Mesenteric fat pad (tissue), 1 donor: ENCODE measurements at places on chromosomes 11 and 22. TPM values are rescaled to one million over a fixed set of nuclear protein-coding genes. Genes with fewer than 3 reads are reported as not detected.

- peak; percentile 9 for DNase-seq
These were observed 20.0 kb downstream of the SHANK2 start for GRCh38 chr11:71232364-71232763.

DNA sequence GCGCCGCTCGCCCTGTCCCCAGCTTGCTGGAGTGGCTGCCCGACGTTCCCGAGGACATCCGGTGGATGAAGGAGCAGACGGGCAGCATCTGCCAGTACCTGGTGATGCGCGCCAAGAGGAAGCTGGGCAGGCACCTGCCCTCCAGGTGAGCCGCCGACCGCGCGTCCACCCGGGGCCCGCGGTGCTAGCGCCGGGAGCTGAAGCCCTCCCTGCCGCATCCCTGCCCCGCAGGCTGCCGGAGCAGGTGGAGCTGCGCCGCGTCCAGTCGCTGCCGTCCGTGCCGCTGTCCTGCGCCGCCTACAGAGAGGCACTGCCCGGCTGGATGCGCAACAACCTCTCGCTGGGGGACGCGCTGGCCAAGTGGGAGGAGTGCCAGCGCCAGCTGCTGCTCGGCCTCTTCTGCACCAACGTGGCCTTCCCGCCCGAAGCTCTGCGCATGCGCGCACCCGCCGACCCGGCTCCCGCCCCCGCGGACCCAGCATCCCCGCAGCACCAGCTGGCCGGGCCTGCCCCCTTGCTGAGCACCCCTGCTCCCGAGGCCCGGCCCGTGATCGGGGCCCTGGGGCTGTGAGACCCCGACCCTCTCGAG lies 3.3 kb upstream of the CRACR2B start:
- DNase-seq = no peak

DNA sequence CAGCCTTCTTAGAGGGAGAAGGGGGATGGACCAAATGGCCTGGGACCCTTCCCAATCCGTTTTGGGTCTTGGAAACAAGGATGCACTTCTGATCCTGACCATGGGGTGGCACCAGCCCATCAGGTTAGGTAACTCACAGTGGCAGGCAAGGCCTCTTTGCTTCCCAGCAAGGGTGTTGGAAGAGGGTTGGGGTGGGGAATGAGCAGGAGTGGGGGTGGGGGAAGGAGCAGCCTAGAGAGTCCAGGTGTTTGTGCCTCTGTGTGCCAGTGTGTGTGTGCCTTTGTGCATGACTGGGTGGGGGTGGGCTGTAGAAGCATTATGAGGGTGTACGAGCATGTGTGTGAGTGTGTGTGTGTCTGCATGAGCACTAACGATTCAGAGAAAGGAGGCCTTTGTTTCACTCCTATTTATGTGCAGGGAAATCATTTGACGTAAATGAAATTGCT lies 213.1 kb downstream of the INSC start:
- no peak for DNase-seq

Gene MYOD1
- not detected for total RNA-seq

- no peak for DNase-seq
These were observed 2.0 kb upstream of the NARS2 start for GRCh38 chr11:78576549-78577097.

DNA sequence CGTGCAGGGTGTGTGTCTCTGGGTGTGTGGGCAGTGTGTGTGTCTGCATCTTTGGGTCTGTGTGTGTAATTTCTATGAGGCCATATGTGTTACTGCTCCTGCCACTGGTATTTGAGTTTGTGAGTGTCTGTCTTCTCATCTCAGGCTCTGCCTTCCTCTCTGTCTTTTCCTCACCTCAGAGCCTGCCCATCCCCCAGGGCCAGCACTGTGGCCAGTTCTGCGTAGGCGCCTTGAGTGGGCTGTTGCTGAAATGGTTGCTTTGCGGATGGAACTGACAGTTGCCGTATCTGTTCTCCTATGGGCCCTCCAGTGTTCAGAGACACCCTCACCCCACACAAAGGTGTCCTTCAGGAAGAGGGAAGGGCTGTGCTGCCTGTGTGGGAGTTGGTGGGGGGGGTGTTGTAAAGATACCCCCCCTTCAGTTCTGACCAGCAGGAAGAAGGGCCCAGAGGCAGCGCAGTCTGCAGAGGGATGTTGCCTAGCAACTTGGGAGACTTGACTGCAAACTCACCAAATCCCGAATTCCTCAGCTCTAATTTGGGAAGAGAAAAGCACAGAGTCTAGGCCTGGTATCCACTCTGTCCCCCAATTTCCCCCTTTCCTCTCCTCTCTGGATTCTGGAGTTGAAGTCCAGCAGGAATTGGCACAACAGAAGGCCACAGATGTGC lies 2.0 kb upstream of the NRGN start:
- DNase-seq = no peak

DNA sequence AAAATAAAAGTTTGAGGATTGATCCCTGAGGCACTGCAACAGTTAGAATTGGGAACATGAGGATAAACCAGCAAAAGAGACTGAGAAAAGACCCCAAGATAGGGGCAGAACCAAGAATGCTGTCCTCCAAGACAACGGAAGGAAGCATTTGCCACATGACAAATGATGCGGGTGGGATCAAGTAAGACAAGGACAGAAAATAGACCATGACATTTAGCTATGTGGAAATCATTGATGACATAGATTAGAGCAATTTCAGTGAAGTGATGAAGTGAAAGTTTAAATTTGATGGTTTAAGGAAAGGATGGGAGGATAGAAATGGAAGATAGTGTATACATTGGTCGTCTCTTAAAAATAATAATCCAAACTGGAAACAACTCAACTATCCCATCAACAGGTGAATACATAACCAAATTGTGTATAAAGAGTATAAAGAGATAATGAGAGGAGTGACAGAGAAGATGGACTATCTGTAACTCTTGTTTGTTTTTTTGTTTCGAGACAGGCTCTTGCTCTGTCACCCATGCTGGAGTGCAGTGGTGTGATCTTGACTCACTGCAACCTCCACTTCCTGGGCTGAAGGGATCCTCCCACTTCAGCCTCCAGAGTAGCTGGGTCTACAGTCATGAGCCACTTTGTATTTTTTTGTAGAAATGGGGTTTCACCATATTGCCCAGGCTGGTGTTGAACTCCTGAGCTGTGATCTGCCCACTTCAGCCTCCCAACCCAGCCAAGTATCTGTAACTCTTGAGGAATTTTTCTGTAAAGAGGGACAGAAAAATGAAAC lies 48.7 kb upstream of the FDX1 start:
- no peak for DNase-seq

Gene F2
- total RNA-seq = not detected

DNA sequence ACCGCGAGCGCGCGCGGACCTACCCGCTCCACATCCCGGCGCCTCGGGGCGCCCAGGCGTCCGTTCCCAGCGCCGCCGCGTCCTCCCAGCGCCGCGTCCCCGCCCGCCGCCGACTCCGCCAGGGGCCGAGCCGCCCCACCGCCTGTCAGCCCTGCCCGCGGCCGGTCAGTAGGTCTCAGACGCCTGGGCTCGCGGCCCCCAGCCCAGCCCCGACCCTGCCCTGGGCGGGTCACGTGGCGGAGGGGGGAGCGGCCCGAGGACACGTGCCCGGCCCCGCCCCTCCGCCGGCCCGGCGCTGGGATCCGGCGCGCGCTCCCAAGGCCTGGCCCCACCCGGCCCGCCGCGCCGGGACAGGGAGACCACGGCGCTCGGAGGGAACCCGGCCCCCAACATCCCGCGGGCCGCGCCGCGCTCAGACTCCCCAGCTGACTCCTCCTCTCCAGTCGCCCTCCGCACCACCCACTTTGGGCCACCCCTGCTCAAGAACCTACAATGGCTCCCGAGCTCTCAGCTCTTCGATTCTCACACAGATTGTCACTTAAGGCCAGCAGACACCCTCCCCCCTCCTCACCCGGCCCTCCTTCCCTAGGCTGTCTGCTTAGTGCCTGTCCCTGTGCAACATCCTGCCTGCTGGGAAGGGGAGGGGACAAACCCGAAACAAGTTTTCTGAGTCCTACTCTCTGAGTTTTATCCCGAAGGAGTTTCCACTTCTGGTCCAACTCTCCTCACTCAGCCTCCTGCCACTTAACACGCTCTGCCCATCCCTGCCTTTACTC lies at the start of gene RAB3IL1:
Gene RAB3IL1 (minus strand): TSS at position 233 of the 776 bp plus-strand sequence. CDS start 199 bp downstream, at position 34.
- DNase-seq = peak; percentile 90

DNA sequence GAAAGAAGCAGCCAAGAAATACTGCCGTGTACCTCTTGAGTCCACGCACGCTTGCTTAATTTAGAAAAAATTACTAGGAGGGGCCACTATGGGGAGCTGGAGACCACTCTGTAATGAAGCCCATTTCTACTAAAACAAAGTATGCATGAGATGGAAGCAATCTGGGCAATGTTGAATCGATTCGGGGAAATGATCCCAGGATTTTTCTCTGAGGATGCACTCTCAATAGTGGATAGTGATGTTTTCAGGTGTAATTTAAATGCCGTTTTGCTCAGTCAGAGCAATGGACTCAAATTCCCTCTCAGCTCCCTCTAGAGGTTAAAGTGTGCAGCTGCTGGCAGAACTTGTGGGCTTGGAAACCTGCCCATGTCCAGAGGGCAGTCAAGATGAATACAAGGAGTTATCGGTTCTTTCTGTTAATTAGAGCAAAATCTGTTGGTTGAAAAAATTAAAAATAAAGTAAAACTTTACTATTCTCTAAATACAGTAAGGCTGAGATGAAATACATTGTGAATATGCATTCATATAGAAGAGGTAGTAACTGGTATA lies 64.1 kb downstream of the ME3 start:
- DNase-seq = no peak

DNA sequence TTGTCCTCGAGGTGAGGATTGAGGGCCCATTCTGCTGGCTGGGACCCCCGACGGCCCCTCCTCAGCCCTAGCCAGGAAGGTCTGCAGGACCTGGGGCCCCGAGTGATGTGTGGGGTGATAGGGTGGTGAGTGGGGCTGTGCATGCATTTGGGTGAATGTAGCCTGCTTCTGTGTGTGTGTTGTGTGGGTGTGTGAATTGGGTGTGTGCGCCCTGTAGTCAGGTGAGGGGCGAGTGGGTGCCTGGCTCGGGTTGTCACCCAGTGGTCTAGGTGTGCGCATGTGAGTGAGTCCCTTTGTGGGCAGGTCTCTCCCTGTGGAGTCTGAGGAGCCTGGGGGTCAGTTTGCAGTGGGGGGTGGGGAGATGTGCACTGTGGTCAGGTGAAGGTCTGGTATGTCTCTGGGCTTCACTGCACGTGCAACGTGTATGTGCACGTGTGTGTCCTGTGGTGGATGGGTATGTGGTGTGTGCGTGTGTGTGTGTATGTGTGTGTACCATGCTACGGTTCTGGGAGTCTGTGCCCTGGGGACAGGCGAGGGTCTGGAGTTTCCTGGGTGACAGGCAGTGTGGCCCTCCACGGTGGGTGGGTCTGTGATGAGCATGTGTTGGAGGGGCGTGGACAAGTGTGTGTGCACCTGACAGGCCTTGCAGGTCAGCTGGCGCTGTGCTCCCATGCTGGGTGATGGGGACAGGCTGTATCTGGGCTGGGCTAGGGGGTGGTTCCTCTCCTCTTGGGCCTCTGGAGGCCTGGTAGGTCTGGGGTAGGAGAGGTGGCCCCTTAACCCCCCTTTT lies 1.0 kb downstream of the TMEM151A start:
- no peak for DNase-seq

Gene PI4KA
- 79.1 TPM for total RNA-seq

Gene C11orf91
- total RNA-seq = 3.4 TPM

DNA sequence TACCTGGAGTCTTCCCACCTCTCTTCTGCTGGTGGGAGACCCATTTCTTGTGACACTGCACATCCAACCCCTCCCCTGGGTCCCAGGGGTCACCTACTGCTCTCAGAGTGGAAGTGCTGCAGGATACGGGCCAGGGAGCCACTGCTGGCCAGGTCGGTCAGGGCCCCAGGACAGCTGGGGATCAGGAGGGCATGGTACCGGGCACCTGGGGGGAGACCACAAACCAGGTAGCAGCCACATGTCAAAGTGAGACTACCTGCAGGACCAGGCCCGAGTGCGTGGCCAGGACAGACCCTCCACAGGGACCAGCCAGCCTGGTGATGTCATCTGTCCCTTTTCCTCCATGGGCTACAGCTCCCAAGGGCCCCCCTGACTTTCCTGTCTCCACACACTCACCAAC lies 3.9 kb downstream of the GATD1 start:
- DNase-seq = no peak

DNA sequence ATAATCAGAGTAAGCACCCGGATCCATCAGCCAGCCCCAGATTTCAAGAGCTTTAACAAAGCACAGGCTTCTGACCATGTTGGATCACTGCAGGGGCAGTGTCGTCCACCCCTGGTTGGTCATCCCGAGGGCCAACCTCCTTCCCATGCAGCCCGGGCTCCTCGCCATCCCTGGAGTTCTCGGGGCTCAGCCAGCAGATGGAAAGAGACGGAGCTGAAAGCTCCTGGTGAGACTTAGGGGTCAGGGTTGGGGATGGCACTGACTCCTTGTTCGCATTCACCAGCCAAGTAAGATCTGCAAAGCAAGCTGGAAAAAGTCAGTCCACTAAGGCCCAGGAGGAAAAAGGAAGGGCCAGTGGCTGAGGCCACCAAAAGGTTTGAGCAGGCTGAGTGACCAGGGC lies 888.9 kb downstream of the BRD1 start:
- DNase-seq = peak; percentile 53

- no peak for DNase-seq
These were observed 80.1 kb downstream of the PACS1 start for GRCh38 chr11:66150140-66150539.

GRCh38 chr11:105857728-105858127 lies 164.3 kb downstream of the MSANTD4 start:
- DNase-seq = no peak

Gene KCNJ1
- total RNA-seq = not detected

Gene VPREB1
- not detected for total RNA-seq

GRCh38 chr11:100575860-100576717 lies 111.0 kb upstream of the ARHGAP42 start:
- DNase-seq = no peak

DNA sequence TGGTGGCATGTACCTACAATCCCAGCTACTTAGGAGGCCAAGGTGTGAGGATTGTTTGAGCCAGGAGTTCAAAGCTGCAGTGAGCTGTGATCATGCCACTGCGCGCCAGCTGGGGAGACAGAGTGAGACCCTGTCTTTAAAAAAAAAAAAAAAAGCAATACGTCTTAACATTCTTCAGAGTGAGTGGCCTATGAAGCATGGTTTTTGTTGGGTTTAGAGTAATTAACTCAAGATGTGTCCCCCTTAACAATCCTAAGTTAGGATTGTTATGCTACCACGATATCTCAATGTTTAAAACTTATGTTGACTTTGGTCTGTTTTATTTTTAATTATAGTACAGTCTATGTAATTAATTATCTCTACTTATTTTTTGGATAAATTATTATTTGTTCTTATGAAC lies 156.1 kb downstream of the HIPK3 start:
- no peak for DNase-seq

Gene FGF3
- total RNA-seq = not detected

Gene UPK3A
- not detected for total RNA-seq

DNA sequence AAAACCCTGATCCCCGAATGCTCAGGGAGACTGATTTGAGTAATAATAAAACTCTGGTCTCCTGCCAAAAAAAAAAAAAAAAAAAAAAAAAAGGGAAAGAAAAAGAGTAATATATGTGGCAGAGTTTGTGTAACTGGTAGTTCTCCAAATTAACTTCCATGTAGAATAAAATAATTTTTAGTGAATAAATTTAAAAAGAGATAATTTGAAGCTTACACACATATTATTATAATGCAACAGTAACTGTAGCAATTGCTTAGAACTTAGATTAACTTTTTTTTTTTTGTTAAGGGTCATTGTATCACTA lies 11.0 kb upstream of the MRPL17 start:
- no peak for DNase-seq
